ENCODE measurements at places on chromosomes 16 and 17. TPM values are rescaled to one million over a fixed set of nuclear protein-coding genes. Genes with fewer than 3 reads are reported as not detected.

Gene NPW
- 2.0 TPM for total RNA-seq

Gene HSD17B1
- 0.52 TPM for total RNA-seq

Gene MYH13
- not detected for total RNA-seq

Gene GDPD3
- 5.3 TPM for total RNA-seq

Gene OR3A3
- not detected for total RNA-seq

Gene RNF167
- total RNA-seq: 130 TPM

Gene CEP295NL
- not detected for total RNA-seq

Gene CCL4
- total RNA-seq: 966 TPM

Gene PRRT2
- 2.6 TPM for total RNA-seq

Gene SMTNL2
- total RNA-seq: not detected

Gene APPBP2
- total RNA-seq: 31.0 TPM

Gene ITGAX
- total RNA-seq: 30.3 TPM

Gene ITGA2B
- total RNA-seq: 1.0 TPM

Gene CTRB2
- total RNA-seq: not detected

Gene GCGR
- total RNA-seq: not detected

Gene CFAP97D1
- total RNA-seq: not detected

Gene TNFRSF13B
- total RNA-seq: not detected

Gene PIRT
- not detected for total RNA-seq

Gene AOC2
- total RNA-seq: 2.0 TPM

Gene IL21R
- total RNA-seq: 55.9 TPM

Gene JPH3
- total RNA-seq: 0.12 TPM

Gene ABI3
- total RNA-seq: 19.7 TPM

Gene BICDL2
- 0.46 TPM for total RNA-seq

All from activated CD4-positive, alpha-beta memory T cell treated with anti-CD3 and anti-CD28 coated beads for 36 hours (primary cell).